COR-L47 (cell line): ENCODE measurements at places on chromosomes 6 and 20.

DNA sequence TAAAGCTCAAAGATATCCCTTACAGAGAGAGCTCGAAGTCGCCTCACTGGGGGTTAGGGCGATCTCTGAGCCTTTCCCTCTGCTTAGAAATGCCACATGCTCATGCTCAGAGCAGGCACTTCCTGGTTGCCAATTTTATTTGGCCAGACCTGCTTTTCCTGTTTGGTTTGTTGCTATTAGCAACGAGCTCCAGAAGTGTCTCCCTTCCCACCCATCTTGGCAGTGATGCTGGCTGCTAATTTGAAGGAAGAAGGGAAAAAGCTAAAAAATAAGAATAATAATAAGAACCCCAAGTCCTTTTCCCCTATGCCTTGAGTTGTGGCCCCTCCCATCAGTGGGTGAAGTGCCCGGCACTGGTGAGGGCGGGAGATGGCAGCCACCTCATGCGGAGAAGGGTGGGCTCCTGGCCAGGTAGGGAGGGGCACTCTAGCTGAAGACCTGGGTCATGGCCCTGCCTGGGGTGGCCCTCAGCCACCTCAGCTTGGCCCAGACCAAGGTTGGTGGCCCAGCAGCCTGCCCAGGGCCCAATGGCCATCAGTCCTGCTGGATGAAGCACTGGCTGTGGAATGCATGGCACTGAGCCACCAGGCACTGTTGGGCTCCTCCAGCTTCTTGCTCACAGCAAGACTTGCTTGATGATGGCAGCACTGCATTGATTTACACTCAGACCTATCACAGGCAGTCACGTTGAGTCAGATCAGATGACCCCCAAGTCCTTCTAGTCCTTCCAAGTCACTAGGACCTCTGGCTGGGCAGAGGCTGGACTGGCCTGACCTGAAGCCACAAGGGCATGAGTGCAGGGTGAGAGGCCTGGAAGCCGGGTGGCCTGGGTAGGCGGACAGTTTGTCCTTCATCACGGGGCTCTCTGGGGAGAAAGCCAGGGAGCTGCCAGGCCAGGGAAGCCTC is 79.0 kb downstream of the SYNJ2 start:
- DNase-seq: peak; percentile 36

GRCh38 chr6:24718449-24719124 is 367 bp downstream of the C6orf62 start:
- no peak for DNase-seq

DNA sequence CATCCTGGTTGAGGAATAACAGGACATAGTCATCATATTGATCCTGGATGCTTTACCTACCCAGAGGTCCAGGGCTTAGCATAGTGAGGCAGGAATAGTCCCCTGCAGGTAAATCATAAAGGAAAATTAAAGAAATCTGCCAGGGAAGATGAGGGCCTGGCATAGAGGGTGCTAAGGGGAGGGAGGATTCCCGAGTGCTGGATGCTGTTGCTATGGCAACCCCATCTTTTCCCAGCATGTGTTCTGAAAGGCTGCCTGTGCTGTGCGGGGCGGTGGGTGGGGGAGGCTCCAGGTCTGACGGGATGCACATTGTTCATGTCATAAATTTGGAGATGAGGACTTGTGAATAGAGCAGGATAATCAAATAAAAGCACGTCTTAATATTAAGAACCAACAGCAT is 212.6 kb upstream of the PCSK2 start:
- DNase-seq: peak; percentile 35

DNA sequence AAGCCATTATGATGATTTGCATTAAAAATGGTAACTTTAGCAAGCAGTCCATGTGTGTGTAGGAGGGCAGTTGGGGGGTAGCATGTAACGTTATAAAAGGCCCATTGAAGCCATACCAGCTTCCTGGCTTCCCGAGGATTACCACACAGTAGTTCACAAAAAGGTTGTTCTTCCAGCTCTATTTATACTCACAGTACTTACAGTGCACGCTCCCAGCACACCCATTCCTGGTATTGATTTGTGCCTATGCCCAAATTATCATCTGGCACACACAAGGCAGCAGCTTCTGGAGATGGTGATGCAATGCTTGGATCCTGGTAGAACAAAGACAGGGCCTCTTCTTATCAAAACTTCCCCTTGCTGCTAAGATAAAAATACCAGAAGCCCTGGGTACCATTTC is 436.8 kb downstream of the HAO1 start:
- no peak for DNase-seq

DNA sequence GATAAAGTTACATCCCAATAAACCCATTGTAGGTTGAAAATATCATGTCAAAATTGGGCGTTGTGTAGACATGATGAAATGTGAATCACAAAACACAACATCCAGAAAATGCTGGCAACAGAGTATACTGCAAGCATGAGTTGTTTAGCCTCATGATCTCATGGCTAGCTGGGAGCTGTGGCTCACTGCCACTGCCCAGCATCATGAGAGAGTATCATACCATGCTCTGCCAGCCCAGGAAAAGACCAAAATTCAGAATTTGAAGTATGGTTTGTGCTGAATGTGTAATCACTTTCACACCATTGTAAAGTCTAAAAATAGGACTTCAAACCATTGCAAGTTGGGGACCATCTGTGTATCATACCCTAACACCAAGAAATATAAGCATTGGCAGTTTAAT is 45.2 kb upstream of the SMAP1 start:
- no peak for DNase-seq

GRCh38 chr6:56491606-56492328 is 150.9 kb downstream of the DST start:
- DNase-seq: no peak

- DNase-seq: no peak
These were observed 81.2 kb downstream of the THBS2 start for GRCh38 chr6:169172456-169172855.

DNA sequence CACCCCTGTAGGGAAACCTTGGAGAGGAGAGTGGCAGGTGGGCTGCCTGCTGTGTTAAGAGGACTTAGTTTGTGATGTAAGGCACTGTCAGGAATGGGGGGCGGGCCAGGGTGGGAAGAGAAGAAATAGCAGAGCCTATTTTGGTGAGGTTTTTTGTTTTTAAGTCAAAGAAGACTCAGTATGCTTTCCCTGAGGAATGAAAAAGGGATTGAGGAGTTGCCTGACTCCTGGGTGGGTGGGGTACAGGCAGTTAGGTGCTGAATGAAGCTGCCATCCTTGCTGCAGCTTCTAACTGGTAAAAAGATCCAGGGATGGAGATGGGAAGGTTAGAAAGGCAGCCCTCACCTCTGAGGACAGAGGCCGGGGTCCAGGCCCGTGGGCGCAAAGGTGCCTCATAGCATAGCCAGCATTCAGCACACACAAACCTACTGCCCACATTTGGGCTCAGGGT is 37.9 kb downstream of the PLCG1 start:
- DNase-seq: no peak

- no peak for DNase-seq
These were observed 371.7 kb upstream of the SASH1 start for GRCh38 chr6:147970970-147971369.

DNA sequence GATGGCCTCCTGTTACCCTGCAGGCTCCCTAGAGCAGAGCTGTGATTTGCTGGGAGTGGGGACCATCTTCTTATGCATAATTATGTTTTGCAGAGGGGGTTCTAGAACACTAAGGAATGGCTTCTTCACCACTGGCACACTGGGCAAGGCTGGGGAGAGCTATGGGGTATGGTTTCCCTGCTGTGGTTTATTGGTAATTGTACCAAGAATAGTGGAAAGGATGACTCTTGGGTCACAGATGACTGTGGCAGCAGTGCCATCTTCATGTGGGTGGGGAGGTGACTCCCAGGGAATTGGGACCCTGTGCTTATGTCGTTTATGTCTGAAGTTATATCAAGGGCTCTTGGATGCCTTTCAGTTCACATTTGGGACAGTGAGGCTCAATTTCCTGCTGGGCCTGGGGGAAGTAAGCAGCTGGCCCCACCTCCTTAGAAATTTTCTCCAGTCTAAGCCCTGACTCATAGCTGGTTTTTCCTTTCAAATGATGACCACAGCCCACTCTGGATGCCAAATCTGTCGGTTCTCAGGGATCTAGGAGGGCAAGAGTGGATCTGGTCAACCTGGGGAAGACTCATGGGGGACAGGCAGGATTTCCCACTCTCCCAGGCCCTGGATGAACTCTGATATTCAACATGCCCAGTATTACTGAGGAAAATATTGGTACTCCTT is 230.8 kb downstream of the LRFN2 start:
- no peak for DNase-seq

DNA sequence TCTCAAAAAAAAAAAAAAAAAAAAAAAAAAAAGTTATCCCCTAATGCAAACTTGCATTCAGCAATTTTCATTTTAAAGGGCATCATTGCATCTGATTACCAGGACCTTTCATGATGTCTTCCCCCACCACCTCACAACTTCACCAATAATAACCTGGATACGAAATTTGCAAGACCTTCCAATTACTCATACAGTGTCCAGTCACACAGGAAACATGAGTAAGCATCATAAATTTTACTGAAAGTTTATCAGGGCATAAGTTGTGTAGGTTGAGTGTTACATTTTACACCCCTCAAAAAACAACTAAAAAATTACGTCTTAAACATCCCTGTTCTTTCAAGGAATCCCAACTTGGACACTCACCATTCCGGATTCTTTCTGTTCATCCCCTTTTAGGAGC is 79.1 kb upstream of the ANKEF1 start:
- DNase-seq: no peak

DNA sequence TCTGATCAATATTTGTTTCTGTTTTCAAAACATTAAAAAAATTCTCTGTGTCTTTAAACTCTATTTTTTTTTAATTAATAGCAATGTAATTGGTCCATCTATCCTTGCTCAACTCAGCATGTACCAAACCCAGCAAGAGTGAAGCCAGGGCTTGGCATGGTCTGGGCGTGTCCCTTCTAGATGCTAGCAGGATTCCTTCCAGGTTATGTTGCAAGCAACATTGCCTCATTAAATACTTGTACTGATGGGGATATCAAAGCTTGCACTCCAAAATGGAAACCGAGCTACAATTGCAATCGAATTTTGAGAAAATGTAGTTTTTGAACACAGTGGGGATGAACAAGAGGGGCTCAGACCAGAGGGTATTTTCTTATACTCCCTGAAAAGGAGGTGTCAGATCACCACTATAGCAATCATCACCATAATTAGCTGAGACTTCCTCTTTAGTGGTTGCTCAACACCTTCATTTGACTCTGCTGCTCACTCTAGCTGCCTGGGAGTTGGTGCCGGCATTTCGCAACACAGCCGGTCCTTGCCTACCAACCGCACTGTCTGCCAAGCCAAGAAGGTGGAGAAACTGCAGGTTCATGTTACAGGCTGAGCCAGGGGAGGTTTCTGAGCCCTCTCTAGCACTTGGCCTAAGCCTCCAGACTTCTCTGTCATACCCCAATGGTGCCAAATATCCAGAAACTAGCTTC is 67.8 kb upstream of the RALGAPA2 start:
- DNase-seq: no peak

DNA sequence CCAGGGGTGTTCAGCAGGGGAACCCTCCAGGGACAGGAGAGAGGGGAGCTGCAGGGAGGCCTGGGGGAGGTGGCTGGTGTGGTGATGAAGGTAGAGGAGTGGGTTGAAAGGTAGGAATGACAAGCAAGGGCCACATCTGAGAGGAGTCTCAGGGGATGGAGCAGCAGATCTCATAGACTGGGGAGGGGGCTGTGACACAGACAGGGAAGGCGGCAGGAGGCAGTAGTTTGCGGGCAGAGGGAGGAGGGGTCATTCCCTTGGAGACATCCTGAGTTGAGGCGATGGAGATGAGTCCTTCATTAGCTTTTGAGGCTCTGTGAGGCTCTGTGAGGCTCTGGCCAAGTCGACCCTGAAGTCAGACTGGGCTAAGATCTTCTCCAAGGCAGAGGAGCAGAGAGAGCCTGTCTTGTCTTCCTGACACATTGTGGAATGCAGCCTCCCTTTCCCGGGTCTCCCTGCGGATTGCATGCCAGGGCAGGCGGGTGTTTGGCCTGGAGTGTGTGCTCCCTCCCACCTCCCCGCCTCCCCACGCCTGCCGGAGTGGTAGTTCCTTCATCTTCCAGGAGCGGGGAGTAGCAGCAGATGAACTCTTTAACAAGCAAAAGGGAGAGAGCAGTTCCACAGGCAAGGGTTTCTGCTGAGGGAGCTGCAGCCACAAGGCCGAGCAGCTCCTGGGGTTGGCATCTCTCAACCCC is 34.3 kb upstream of the MLN start:
- no peak for DNase-seq

- no peak for DNase-seq
These were observed 29.6 kb downstream of the SIRPD start for GRCh38 chr20:1527923-1528322.

DNA sequence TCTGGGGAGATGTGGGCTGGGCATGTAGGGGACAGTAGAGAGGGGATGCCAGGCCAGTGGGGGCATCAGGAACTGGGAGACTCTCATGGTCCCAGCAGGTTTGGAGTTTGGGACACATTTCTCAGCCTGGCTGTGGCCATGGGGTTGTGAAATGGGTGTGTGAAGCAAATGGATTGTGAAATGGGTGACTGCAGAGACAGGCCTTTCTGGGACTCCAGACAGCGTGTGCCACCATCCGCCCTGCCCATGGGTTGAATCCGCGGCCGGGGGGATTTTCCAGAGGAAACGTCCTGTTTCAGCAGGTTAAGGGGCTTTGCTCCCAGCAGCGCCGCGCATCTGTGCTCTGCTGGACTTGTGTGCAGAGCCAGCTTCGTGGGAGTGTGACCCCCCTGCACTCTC is 3.7 kb upstream of the PMEPA1 start:
- DNase-seq: no peak

DNA sequence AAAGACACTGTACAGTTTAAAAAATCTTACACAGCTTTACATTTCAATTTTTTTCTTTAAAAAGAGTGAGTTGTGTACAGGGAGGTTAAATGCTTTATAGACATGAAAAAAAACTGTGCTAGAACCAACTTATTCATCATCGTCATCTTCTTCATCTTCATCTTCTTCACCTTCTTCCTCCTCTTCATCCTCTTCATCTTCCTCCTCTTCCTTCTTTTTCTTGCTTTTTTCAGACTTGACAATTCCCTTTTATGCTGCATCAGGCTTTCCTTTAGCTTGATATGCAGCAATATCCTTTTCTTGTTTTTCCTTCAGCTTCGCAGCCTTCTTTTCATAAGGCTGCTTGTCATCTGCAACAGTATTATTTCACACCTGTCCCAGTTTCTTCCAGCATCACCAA is 34.3 kb upstream of the TMEM30A start:
- no peak for DNase-seq

GRCh38 chr6:52317841-52318581 is 33.5 kb upstream of the MCM3 start:
- DNase-seq: no peak

DNA sequence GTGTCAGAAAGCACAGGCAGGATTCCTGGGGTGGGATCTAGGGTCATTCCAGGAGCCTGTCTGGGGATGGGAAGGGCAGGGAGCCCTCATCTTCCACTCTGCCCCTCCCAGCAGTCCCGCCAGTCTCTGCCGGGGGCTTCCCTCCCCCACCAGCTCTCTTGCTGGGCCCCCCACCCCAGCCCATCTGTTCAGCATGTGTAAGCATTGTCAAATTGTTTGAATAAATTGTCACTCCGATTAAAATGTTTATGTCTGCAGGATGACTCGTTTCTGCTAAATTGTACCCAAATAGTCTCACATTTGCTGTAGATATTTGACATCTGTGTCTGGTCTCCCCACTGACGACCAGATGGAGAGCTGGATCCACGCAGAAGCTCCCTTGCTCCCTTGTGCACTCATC is 257.6 kb downstream of the ANKRD60 start:
- DNase-seq: no peak

- no peak for DNase-seq
These were observed 102.4 kb upstream of the SUPT3H start for GRCh38 chr6:45479834-45480751.

- DNase-seq: no peak
These were observed 129.9 kb downstream of the MRPL14 start for GRCh38 chr6:43997345-43997677.

GRCh38 chr20:23260181-23260840 is 90.3 kb upstream of the NXT1 start:
- no peak for DNase-seq
